B cell (primary cell): ENCODE measurements at places on chromosomes 6 and 20.
A peak's percentile ranks its signal among the peaks of the same experiment; 100 is the strongest.

- DNase-seq = no peak
Measured at GRCh38 chr6:168100803-168101589, 22.0 kb upstream of the FRMD1 start.

DNA sequence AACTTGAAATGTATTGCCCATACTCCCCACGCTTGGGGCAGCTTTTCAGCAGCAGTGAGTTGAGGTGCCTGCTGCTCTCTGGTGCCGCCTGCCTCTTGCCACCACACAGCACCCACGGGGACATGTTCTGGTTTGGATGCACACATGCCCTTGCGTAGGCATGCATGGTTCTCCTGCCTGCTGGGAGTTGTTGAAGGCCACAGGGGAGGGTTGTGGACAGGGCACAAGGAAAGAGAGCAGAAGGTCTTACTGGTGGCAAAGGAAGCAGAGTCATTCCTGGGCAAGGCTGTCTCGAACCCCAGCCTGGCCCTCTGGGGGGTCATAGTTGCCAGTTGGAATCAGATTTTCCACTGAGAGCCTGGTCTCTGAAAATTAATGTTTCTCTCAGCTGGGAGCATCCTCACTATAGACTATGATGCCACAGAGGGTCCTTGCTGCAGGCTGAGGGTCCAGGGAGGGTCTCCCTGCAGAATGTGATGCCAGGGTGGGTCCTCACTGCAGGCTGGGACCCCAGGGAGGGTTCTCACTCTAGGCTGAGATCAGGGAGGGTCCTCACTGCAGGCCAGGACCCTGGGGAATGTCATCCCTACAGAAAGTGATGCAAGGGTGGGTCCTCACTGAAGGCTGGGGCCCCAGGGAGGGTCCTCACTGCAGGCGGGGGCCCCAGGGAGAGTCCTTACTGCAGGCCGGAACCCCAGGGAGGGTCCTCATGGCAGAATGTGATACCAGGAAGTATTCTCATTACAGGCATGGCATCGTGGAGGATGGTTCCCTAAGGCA lies 59.2 kb downstream of the TOX2 start:
- no peak for DNase-seq

DNA sequence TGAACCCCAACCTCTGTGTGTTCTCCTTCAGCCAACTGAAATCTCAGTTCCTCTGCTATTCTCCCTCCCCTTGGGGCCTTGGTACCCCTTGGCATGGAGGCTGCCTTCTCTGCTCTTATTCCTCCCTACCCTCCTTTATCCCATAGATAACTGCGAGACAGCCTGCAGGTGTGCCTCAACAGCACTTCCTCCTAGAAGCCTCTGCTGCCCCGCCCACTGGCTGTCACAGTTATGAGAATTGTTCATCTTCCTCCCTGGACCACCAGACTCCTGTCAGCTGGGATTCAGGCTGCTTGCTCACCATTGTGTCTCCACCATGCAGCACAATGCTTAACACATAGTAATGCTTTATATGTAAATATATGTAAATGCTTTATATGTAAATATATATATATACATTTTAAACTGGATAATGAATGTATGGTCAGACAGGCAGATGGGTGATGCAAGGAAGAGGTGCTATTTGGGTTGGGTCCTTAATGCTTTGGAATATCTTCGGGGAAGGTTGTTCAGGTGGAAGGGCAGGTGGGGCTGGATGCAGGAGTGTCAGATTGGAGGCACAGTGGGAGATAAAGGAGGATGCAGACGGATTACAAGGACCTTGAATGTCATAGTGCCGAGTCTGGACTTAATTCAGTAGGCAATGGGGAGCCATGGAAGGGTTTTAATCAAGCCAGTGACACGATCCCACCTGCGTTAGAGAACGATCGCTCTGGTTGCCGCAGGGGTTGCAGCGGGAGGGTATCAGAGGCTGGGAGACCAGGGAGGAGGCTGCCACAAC lies 4.9 kb downstream of the CDH22 start:
- no peak for DNase-seq

DNA sequence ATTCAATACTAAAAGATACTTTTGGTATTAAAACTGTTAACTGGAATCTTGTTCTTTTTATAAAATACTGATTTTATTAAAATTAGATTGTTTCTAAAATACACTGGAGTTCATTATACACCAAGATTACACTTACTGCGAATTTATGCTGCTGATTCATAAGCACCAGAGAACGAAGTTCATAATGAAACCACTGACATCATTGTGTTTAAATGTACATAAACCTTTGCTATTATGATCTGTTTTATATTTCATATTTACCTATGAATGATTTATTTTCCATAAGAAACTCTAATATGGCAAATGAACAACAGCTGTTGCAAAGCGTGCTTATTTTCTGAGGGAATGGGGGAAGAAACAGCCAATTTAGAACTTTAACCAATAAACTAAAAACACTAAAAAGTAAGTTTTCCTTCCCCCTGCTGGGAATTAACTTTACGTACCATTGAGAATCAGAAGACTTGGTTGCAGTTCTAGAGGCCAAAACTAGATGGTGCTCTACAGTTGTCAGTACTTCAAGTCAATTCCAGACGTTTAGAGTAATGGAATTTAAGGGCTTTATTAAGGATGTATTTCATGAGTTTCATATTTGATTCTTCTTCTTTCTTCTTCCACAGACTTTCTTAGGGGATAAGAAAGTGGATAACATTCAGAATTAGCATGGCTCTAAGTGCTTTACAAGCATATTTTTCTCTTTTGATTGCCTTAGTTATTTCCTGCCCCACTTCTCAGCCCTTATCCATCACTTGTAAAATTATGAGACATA lies 30.8 kb upstream of the COL19A1 start:
- DNase-seq = peak; percentile 74

DNA sequence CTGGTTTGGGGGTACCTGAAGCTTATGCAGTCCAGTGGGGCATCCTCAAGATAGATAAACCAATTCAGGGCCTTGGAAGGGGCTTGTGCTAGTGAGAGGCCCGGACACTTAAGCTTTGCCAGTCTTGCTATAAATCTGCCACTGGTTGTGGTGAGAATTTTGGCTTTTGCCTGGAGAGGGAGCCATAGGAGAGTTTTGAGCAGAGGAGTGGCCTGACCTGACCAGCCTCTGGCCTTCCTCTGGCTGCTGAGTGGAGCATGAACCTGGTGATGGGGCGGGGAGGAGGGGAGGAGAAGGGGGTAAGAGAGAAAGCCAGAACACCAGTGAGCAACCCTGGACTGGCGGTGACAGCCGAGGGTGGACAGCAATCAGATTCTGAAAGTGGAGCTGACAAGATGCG lies 7.1 kb downstream of the TMEM74B start:
- DNase-seq = no peak

- DNase-seq = no peak
Measured at GRCh38 chr6:44868910-44869309, 459.2 kb upstream of the RUNX2 start.

GRCh38 chr6:143238306-143238705 lies 177.6 kb downstream of the AIG1 start:
- DNase-seq = no peak

DNA sequence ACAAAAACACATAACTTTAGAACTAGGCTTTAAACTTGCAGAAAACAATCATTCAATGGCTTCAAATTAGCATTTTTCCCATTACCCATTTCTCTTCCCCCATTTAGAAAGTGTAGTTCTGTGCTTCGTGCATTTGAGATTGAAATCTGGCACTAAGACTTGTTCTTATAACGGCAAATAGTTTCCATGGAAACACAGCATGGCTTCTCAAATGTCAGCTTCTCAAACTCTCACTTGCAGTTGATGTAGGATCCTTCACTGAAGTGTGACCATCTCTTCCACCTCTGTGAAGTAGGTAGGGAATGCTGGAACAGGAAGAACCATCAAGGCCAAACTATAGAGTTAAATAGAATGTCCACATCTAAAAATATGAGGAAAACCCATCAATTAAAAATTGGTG lies 52.2 kb downstream of the MANEA start:
- DNase-seq = no peak

GRCh38 chr20:41299899-41300298 lies 17.6 kb downstream of the ZHX3 start:
- no peak for DNase-seq

- peak; percentile 73 for DNase-seq
Measured at GRCh38 chr6:156767603-156768467, 9.3 kb upstream of the ARID1B start.

DNA sequence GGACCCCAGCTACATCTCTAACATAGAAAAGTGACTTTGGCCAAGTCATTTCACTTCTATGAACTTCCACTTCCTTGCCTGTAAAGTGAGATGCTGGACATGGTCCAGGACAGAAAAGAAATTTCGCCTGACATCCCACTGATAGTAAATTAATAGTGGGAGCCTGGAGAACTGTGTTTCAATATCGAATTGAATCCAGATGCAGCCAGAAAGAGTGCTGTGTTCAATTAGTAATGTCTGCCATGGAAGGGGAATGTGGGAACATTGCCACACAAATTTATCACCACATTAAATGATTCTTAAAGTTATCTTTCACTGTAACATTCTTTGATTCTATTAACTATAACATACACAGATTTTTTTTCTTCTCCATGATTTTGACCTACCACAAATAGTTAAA lies 255.0 kb downstream of the HACE1 start:
- DNase-seq = no peak

- DNase-seq = no peak
Measured at GRCh38 chr20:10611357-10611756, 62.4 kb downstream of the JAG1 start.

DNA sequence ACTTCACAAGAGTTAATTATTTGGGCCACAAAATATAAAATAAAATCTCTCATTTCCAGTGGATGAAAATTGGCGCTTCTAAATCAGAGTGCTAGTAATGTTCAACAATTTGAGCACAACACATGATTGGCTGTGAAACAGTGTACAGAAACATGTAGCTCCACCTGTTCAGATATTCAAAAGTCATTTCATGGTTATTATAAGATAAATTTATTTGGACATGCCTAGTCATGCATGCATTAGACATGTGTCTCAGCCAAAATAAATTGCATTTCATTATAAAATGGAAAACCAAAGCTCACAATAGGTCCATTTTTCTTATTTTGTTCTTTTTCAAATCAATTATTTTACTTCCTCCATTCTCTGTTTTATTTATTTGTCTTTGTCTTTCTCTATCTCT lies 374.8 kb downstream of the LMBRD1 start:
- DNase-seq = no peak

- no peak for DNase-seq
Measured at GRCh38 chr6:43436577-43437282, 9.4 kb downstream of the ABCC10 start.

DNA sequence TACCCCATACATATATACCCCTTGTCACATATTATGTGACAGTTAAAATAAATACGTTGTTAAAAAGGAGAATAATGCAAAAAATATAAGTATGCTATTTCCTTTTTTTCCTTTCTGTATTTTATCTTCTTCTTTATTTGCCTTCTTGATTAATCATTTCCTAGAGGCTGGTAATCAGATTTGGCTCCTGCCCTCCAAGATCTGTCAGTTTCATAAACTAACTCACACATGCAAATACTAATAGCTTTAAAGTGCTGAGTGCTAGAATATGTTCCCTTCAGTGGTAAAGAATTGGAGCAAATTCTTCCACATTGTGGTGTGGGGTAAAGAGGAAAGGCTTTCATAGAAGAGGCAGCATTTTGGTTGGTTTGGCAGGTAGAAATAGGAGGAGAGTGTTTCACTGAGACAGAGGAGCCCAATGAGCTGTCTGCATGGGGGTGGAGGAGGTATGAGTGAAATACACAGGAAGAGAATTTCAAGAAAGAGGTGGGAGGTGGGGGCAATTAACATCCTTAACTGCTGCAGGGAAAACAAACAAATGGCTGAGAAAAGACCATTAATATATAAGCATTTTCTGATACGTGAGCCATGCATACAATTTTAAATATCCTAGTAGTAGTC lies 523.9 kb downstream of the BMP2 start:
- DNase-seq = no peak

DNA sequence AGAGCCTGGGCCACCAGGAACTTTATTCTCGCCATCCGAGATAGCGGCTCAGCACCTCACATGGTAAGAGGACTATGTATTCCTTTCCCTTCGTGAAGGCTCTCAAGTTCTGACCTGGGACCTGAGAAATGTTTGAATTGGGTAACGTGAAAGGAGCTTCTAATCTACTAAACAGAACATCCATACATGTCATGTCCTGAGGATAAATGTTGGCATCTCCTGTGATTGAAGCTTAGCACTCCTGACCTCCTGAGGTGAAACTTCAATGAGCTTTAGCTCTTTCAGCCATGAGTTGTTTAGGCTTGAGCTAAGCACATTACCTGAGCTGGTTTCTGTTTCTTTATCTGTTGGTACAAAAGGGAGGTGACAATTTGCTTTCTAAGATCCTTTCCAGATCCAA lies 280.9 kb downstream of the PACRG start:
- DNase-seq = no peak

GRCh38 chr6:31706599-31706998 lies at the start of gene LY6G6F:
TSS of gene LY6G6F (plus strand) at chr6:31706866. CDS start at chr6:31706907, 41 bp downstream.
- DNase-seq = no peak

DNA sequence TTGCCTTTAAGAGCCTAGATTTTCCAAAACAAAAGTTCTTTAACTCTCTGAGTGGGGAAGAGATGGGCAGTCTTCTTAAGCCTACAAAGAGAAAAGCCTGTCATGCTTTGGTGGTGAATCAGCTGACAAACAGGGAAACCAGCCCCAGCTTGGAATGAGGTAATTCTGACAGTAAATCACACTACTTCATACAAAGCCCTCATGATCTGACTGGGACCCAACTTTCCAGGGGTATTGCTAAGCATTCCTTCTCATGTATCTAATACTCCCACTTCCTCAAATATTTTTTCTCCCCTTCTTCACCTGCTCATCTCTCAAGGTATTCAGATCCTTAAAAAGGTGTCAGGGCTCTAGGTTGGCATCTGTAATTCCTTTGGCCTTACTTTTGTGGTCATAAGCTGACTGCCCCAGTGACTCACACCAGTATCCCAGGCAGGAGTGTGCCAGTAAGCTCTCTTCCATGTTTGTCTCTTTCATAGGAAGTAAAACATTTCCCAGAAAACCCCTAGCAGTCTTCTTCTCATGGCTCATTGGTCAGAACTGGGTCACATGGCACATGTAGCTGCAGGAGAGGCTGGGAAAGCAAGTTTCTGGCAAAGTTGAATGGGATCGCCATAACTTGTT lies 15.0 kb upstream of the TBC1D22B start:
- no peak for DNase-seq

GRCh38 chr6:105223242-105223641 lies 43.4 kb upstream of the POPDC3 start:
- no peak for DNase-seq

DNA sequence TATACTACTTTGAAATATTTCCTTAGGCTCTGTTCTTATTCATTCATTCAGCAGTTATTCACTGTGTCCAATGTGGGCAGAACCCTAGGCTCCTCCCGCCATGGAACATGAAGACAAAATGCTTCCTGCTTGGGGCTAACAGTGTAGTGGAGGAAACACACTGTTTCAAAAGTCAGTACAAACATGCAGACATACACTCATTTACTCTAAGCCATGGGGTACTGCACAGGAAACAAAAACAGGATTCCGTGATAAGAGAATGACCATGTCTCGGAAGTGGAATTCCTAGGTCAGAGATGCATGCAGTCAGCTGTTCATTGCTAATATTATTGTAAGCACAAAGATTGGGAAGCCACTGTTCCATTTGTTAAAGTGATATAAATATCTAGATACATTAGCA lies 18.4 kb upstream of the FAM209A start:
- DNase-seq = no peak
